ENCODE measurements at places on chromosomes 16 and 17. TPM values are rescaled to one million over a fixed set of nuclear protein-coding genes. Genes with fewer than 3 reads are reported as not detected.

ABCA9 gene
- 100 TPM for total RNA-seq

DNA sequence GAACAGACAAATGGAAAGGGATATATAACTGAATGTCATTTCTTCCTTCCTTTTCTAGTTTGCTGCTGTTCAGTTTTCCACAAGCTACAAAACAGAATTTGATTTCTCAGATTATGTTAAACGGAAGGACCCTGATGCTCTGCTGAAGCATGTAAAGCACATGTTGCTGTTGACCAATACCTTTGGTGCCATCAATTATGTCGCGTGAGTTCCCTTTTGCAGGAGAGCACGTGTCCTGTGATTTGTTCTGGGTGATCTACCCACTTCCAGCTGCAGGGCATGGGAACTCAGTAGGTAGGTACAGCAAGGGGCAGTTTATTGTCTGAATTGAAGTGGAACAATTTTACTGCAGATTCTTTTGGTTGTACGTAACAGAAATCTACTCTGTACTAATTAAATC is 8.8 kb downstream of the ITGAL start:
- no peaks in the 10 kb centered on the region for H3K4me1 ChIP-seq
- no peak overlapping the region for H3K4me3 ChIP-seq
- H3K36me3 ChIP-seq = no peaks in the 10 kb centered on the region
- no peak overlapping the region for H3K27ac ChIP-seq
- no peaks in the 10 kb centered on the region for H3K27me3 ChIP-seq
- DNase-seq = no peak

SLC16A5 gene
- 11.4 TPM for total RNA-seq

GRCh38 chr17:10357768-10358167 is 15.0 kb downstream of the MYH13 start:
- no peak overlapping the region for H3K4me3 ChIP-seq
- H3K4me1 ChIP-seq = no peaks in the 10 kb centered on the region
- no peaks in the 10 kb centered on the region for H3K36me3 ChIP-seq
- H3K27ac ChIP-seq = no peak overlapping the region
- H3K27me3 ChIP-seq = no peaks in the 10 kb centered on the region

DNA sequence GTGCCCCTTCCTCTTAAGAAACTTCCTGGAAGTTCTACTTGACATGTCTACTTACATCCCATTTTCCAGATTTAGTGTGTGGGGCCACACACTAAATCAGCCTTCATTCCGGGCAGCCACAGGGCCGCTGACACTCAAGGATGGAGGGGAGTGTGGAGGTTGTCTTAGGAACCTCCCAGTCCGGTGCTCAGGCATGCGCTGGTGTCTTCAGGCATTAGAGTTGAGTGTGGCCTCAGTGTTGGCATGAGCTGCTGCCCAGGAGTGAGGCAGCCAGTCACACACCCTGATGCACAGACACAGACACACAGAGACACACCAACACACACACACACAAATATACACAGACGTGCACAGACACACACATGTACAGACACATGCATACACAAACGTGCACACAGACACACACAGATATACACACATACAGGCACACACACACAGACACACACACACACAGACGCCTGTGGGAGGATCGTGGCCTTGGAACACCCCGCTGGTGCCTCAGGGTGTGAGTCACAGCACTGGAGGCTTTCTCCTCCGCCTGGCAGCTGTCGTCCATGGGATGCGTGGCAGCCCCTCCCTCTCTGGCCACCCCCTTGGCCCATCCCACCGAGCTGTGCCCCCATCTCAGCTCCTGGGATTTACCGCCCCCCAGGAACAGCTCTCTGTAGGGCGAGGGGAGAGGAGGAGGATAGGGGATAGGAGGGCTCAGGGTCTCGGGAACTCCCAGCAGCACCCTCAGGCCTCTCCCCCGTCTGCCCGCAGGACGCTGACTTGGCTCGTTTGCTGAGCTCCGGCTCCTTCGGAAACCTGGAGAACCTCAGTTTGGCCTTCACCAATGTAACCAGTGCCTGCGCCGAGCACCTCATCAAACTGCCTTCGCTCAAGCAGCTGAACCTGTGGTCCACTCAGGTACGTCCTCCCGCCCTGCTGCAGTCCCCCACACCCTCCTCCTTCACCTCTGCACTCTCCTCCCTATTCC is 75.6 kb upstream of the PLCG2 start:
- H3K4me1 ChIP-seq = no peaks in the 10 kb centered on the region
- peak; percentile 75 for DNase-seq
- no peak overlapping the region for H3K27ac ChIP-seq
- no peak overlapping the region for H3K4me3 ChIP-seq
- H3K27me3 ChIP-seq = no peaks in the 10 kb centered on the region
